SK-N-SH (cell line): ENCODE measurements at places on chromosomes 3 and 15. TPM values are rescaled to one million over a fixed set of nuclear protein-coding genes. Genes with fewer than 3 reads are reported as not detected.
A peak's percentile ranks its signal among the peaks of the same experiment; 100 is the strongest.

GRCh38 chr3:5784690-5785089, 597.2 kb downstream of the EDEM1 start:
- H3K36me3 ChIP-seq: no peaks in the 10 kb centered on the region
- H3K4me1 ChIP-seq: no peaks in the 10 kb centered on the region
- no peak for DNase-seq
- no peaks in the 10 kb centered on the region for H3K27me3 ChIP-seq

DNA sequence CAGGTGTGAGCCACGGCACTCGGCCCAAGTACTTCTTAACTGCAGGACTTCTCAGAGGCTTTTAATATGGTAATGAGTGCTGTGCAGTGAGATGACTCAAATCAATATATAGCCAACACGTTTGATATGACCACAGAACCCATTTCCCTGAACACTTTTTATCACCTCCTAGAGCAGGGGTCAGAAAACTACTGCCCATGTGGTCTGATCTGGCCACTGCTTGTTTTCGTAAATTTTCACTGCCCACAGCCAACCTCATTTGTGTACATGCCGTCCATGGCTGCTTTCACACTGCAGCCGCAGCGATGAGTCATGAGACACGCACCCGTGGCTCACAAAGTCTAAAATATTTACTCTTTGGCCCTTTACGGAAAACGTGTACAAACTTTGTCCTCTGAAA, 179.2 kb downstream of the RORA start:
- peaks cover 22% of the 10 kb centered on the region for H3K4me1 ChIP-seq
- no peak for DNase-seq
- H3K4me3 ChIP-seq: no peak overlapping the region
- H3K27me3 ChIP-seq: no peaks in the 10 kb centered on the region

DNA sequence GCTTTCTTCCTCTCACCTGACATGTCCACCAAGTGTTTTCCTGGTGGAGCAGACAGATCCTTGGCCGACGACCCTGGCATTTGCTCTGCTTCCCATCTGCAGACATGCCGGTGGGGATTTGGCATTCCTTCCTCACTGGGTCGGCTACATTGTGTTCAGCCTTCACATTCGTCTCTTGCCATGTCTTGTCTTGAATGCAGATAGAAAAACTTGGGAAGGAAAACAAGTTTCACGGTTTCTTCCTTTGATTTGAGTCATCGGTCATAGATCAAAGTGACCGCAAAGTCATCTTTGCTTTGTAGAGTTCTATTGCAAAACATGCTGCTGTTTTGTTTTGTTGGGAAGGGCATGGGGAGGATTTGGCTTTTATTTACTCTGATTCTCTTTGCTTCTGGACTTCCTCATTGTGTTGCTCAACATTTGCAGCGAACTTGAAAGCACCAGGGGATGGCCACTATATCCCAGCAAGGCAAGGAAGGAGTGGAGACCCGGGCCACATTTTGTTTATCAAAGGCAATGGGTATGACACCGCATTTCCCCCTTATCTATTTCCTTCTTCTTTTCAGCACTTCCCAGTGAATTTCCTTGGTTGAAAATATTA, 321.3 kb downstream of the CACNA2D3 start:
- H3K27ac ChIP-seq: no peak overlapping the region
- H3K36me3 ChIP-seq: no peaks in the 10 kb centered on the region
- no peaks in the 10 kb centered on the region for H3K27me3 ChIP-seq
- no peak overlapping the region for H3K4me3 ChIP-seq

Gene LRRC15
- polyA plus RNA-seq: 0.02 and 0.03 TPM in 2 replicates

GRCh38 chr3:197458179-197458707, 97.5 kb downstream of the BDH1 start:
- no peak overlapping the region for H3K27ac ChIP-seq
- no peaks in the 10 kb centered on the region for H3K36me3 ChIP-seq
- no peaks in the 10 kb centered on the region for H3K27me3 ChIP-seq
- peaks cover 8% of the 10 kb centered on the region; the same call in 1 of the 2 replicates for H3K4me1 ChIP-seq
- DNase-seq: peak; percentile 58

- no peak for DNase-seq
- H3K27me3 ChIP-seq: no peaks in the 10 kb centered on the region
- no peak overlapping the region; the same call in 1 of the 2 replicates for H3K27ac ChIP-seq
- no peaks in the 10 kb centered on the region for H3K36me3 ChIP-seq
- H3K4me1 ChIP-seq: 0 out of 2 replicates have a peak, but pooled peaks cover 8% of the 10 kb centered on the region
These were observed 74.7 kb upstream of the GAP43 start for GRCh38 chr3:115548611-115549010.
